ENCODE measurements at places on chromosomes 7 and 10.

DNA sequence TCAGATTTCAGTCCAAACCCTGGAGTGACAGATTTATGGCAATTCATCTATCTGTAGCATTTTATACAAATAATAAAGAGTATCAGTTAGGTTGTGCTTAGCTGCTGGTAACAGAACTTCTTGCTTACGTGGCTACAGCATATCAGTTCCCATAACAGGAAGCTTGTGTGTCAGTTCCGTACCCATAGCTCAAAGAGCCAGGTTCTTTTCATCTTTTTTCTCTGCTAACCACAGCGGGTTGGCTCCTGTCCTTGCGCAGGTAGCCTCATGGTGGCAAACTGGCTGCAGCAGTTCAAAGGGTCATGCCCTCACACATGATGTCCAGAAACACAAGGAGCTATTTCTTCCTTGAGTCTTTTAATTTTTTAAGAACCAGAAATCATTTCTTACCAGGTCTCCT, 1041.8 kb downstream of the GATA3 start:
- no peak for DNase-seq

- no peak for DNase-seq
Measured at GRCh38 chr10:72932259-72933015, 22.2 kb downstream of the PLA2G12B start.

DNA sequence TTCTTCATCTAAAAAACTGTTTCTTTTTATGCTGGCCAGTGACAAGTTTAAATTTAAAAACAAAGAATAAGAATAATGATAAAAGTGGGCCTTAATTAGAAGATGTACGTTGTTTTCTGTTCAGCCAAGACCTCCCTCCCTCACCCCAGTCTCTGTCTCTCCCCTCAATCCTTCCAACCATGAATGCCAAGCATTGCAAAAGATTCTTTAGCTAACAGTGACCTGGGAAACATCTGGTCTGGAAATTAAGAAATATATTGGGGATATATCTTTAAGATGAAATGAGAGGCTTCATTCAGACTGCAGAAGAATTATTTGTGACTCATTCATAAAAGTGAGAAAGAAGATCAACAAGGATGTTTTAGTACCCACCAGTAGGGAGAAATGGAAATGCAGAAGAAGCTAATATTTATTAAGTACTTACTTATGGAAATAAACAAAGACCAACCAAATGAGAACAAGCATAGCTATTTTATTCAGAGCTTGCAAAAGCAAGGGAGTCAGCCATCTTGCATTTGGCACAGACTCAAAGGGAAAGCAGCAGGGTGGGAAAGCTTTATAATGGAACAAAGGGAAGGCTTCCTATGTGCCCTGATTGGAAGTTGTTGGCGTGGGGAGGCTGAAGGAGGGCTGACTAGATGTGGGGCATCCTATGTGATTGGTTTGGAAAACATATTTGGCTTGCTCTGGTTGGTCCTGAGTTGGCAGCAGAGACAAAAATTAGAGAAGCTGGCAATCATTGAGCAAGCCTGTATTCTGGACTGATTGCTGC, 595.4 kb upstream of the GHITM start:
- DNase-seq: no peak

GRCh38 chr7:31003721-31004120, 40.0 kb downstream of the GHRHR start:
- DNase-seq: no peak

DNA sequence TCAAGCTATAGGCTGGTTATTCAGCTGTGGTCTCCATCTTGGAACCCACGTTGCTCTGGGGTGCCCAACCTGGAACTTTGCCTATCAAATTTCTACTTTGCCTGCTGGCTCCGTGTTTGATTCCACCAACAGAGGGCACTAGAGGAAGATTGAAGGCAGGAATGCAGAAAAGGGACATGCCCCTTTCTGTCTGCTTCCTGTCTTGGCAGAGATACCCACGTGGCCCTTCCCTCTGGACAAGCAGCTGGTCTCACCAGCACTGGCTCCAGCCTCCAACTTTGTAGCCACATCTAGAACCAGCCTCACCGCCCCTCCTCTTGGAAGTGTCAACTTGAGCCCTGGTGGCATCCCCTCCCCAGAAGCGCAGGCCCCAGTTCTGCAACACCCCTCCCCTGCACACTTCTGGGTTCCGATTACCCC, 52.1 kb upstream of the ZNF438 start:
- DNase-seq: peak; percentile 40

GRCh38 chr10:76334255-76334654, 902.8 kb downstream of the LRMDA start:
- no peak for DNase-seq

GRCh38 chr7:131020759-131021261, 286.8 kb upstream of the KLF14 start:
- DNase-seq: no peak

DNA sequence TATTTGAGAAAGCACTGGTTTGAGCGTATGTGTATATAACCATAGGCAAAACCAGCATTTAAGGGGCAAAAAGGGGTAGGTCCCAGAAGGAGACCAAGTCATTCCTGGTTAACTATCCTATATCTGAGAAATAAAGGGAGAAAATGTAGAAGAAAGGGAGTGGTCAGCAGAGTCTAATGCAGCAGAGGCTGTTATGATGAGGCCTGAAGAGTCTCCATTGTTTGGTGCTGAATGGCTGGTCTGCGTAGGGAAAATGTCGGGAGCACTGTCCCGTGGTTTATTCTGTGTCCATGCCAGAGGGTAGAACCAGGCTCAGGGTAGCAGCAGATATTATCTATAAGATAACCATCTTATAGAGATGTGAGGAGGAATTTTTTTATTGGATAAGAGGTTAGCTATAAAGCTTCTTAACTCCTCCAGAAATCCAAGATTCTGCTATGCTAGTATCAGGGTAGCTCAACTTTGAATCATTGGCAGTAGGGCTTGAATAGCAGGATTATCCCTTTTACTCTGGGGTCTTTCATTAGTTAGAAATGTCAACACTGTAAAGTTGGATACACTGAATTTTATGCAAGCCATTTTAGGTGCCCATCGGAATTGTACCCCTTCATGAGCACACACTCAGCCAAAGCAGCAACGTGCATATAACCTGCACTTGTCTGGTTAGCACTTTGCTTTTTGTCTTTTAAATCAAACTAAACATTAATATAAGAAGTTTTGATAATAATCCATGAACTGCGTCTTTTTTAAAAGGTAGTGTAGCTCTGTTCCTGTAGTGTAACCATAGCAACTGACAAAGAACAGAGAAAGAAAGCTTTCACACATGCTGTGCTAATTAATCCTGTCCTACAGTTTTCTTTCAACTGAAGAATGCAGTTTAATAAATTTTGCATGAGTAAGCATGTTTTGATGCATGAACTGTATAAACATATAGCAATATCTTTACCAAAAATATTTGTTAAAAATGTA, 312.0 kb upstream of the FZD1 start:
- DNase-seq: no peak

DNA sequence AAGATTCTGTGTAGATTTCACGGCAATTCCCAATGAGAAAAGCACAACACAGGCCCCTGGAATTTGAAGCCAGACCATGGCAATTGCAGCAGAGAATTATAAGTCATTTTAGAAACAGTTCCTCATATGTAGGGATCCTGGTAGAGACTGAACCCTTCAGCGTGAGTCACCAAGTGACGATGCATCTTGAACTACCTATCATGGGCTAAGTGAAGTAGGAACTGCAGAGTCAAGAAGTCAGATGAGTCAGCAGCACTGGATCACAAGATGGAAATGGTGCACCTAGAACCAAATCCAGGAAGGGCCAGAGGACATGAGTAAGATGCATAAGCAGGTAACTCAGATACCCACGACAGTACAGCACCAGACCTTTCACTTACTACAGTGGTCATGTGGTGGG, 140.0 kb upstream of the TPK1 start:
- no peak for DNase-seq
